ENCODE measurements at places on chromosomes 7 and 10. TPM values are rescaled to one million over a fixed set of nuclear protein-coding genes. Genes with fewer than 3 reads are reported as not detected.

The FBXL13 gene
- 1.3 TPM for total RNA-seq

The EBLN1 gene
- not detected for total RNA-seq

DNA sequence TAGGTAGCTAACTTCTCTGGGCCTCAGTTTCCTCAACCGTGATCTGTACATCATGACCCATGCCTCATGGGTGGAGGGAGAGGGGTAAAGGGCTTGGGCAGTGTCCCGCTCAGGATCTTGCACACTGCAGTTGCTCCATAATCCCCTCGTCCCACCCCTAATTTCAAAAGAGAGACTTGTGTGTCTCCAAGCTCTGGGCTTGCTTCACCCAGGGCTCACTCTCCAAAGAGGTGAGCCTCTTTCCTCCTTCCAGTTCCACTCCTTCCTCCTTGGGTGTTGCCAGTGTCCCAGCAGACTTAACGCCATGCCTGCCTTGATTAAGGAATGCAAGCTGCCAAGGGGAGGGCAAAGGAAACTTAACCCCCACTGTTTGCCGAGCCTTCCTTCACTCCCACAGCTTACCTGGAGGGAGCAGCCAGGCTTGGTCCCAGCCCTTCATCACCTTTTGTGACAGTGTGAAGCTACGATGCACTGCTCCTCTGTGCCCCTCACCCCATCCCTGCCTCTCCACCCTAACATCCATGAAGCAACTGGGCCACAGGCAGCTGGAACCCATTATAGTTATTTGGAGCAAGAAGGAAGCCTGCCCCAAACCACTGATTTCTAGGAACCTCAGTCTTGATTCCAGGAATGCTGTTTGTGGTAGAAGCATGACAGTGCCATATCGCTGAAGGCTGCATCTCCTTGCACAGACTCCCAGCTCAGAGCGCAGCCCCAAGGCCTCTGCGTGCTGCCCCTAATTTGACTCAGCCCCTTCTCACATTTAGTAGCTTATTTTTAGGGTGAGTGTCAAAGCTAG lies 363.3 kb downstream of the TNS3 start:
- DNase-seq: peak; percentile 84

DNA sequence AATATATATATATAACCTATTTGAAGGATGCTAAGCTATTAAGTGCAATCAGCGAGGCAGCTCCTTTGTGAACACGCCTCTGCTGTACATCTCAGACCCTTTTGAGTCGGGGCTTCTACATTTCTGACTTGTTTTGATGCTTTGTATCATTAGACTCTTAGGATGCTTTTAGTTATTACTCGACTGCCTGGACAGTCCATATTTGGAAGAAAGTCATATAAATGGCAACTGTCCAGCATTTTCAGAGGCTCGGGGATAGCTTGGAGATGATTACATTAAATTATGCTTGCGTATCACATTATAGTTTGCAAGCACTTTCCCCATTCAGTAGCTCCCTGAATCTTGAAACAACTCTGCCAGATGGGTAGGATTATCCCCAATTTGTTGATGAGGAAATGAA lies 257.9 kb downstream of the PTEN start:
- no peak for DNase-seq

DNA sequence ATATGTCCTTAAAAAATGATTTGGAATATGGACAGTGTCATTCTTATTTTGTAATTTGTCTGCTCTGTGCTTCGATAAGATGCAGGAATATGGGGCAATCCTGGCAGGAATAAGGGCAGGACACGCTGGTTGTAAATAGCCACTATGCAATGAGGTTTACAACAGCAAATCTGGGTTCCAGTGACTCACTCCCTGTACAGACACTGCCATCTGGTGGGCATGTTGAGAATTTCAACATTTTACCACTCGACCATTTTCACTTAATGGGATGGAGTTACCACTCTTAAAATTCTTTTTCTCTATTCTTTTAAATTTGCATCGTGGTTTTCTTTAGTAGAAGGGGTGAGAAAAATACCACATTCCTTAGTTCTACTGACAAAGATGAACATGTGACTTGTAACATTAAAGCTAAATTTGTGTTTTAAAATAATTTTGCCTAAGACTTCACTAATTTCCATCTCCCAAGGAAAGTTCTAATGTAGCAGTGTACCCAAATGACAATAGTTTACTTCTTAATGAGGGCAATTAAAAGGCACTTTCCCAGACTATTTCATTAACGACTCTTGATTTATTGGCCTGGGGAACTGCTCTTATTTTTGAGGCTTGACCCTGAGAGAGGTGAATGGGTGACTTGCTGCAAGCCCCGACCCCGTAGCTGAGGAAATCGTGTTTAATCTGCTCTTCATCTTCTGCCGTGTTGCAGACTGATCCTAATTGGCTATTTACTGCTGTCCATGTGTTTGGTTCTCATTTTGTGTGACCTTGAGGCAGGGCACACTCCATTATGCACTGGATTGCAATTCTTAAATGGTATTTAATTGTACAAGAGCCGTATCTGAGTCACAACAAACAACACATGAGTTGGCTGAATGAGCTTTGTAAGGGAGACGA lies 173.6 kb upstream of the IMMP2L start:
- DNase-seq: no peak

DNA sequence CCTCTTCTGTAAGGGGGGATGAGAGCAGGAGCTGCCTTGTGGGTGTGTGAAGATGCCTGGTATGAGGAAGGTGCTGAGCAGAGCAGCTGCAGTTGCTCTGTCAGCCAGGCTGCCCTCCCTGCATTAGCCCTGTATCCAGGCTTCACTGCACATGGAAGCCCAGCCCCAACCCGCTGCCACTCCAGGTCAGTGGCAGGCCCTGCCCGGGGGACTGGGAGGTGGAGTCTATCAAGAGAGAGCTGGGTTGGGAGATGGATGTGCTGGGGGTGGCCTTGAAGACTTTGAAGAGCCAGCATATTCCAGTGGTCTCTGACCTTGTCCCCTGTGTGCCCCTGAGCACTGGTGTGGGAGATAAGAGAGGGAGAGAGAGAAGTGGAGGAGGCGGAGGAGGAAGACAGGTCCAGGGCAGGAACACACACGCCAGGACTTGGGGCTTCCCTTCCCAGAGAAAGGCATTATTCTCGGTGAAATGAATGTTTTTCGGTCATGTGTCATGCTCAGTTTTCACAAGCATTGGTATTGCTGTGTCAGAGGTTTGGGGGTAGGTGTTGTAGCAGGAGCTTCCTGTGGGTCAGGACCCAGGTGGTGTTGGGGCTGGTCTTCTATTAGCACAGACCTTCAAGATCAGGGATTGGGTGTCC lies 2.6 kb downstream of the PPIF start:
- no peak for DNase-seq

- no peak for DNase-seq
Measured at GRCh38 chr10:113945075-113945686, 90.7 kb downstream of the NHLRC2 start.

DNA sequence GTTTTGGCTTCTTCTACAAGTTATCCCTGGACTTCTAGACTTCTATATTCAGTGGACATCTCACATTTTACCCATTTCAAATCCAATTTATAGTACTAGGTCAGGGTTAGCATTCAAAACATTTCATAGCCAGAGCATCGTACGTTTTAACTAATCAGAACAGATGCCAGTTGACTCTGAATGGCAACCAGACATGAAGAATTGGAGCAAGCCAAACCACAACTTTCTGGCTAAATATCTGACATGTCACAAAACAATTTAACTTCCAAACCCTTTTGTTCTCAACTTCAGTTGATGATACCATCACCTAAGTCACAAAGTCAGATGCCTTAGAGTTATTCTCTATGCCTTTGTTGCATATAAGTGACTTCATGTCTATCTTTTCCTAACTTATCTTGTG lies 1105.7 kb downstream of the XPNPEP1 start:
- no peak for DNase-seq

GRCh38 chr7:134016223-134016941 lies 110.8 kb upstream of the LRGUK start:
- DNase-seq: no peak

DNA sequence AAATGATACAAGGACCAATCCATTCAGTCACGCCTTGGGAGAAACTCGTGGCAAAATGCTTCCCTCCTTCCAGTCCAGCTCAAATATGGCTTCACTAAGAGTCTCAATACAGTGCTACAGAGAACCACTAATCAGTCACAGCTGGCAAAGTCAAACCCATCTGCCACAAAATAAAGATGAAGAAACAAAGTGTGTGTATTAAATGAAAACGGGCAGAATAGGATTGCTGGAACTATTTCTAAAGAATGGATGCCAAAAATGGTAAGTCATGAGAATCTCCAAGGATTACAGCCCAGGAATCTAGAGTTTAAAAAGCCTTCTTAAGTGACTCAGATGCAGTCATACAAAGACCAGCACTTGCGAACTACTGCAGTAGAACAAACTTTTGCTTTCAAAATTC lies 61.9 kb downstream of the CACUL1 start:
- DNase-seq: no peak

The ERVW-1 gene
- not detected for total RNA-seq

The AKR1C8 gene
- not detected for total RNA-seq

- DNase-seq: no peak
Measured at GRCh38 chr10:46025406-46025805, 5.0 kb downstream of the NCOA4 start.

The OR2A12 gene
- total RNA-seq: not detected

The STEAP1 gene
- 9.0 TPM for total RNA-seq

The BHLHA15 gene
- total RNA-seq: not detected

- DNase-seq: no peak
Measured at GRCh38 chr10:7153750-7154149, 257.1 kb downstream of the SFMBT2 start.

The OPN4 gene
- 0.32 TPM for total RNA-seq

GRCh38 chr7:10939237-10939910 lies 34.3 kb upstream of the PHF14 start:
- DNase-seq: no peak

GRCh38 chr7:30330134-30331111 lies 46.0 kb downstream of the ZNRF2 start:
- DNase-seq: no peak

DNA sequence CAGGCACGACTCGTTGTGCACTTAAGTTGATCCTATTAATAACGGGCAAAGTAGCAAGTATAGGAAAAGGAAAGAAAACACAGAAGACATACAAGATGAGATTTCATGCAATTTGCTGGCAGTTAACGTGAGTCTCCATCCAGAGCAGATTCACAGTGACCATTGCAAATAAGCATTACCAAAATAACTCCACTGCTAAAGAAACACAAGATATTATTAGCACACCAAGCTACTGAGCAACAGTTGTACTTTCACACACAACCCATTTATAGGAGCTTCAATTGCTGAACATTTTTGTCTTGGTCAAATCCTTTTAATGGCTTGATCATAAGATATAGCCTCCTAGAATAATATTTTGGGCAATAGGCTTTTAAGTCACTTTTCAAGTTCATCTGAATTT lies 187.7 kb upstream of the HGF start:
- no peak for DNase-seq

The FUOM gene
- 11.9 TPM for total RNA-seq

- no peak for DNase-seq
Measured at GRCh38 chr7:14073988-14074387, 84.5 kb upstream of the ETV1 start.

The CRYGN gene
- 0.33 TPM for total RNA-seq

GRCh38 chr7:36515847-36516246 lies 126.2 kb downstream of the ANLN start:
- DNase-seq: no peak
